ENCODE measurements at places on chromosomes 3 and 15. TPM values are rescaled to one million over a fixed set of nuclear protein-coding genes. Genes with fewer than 3 reads are reported as not detected.

- DNase-seq, result no peak
Measured at GRCh38 chr3:176426371-176426770, 770.9 kb downstream of the TBL1XR1 start.

DNA sequence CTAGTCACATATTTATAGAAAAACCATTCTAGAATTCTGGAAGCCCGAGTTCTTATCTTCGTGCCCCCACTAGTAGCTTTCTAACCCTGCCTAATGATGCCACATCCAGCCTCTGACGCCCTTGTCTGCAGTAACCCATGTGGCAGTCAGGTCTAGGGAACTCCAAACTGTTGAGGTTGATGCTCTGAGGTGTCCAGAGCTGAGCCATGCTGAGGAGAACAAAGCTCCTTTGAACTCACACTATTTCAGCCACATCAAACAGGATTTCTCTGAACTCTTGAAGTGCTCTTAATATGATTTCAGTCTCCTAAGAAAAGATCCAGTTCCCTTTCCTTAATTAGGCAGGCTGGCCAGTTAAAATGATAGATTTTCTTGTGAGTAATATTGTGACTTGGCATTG lies 150.5 kb upstream of the ST8SIA2 start:
- no peak for DNase-seq

DNA sequence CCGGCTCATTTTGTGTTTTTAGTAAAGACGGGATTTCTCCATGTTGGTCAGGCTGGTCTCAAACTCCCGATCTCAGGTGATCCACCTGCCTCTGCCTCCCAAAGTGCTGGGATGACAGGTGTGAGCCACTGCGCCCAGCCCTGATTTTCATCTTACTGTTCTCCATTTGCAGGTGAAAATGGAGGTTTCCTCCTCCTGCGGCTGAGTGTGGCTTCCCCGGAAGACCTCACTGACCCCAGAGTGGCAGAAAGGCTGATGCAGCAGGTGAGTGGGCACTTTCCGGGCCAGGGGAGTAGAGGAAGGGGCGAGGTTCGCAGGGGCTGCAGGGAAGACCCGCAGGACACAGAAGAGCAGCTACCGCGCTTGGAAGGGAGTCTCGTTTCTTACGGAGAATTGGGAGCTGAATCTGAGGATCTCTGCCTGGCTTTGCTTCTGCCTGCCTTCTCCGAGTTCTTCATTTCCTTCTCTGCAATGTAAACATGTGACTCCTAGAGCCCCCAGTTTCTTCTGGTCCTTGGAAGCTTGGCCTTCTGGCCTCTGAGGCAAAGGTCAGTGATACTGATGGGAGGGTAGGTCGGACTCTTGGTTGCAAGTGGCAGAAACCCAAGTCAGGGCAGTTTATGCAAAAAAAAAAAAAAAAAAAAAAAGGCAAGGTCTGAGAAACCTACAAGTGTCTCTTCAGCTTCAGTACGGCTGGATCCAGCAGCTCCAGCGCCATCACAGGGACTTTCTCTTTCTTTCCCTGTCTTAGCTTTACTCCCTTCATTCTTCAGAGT lies 8.9 kb downstream of the MUC20 start:
- DNase-seq, result no peak

DNA sequence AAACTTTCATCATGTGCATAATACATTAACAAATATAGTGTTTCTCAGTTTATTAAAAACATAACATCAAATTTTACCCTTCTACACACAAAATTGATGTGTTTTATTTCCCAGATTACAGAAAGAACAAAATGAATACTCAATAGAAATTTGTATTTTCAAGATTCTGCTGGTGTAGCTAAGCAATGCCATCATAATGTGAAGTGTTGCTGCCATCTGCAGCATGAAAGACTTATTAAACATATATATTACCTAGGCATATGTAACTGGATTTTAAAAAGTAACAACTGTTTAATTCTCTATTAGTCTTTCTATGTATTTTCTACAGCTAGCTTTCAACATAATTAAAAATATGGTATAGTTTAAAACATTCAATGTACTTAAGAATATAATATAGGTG lies 27.5 kb downstream of the PLSCR5 start:
- DNase-seq, result no peak

- no peak for DNase-seq
Measured at GRCh38 chr3:189040656-189041335, 131.0 kb upstream of the TPRG1 start.

DNA sequence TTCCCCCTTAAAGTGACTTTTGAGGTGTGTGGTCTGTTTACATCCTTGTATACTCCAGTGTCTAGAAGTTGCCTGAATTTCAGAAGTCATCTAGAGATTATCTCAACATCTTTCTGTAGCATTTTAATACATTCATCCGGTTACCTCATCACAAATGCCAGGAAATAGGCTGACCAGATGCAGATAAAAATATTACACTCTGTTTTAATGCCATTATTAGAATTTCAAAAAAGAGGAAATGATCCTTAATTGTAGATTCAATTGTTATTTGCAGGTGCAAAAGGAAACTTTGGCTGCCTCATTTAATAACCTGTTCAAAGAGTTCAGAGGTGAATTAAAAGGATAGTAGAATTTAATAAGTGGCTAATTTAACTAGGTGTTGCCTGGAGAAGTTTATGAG lies 290.9 kb downstream of the C3orf38 start:
- no peak for DNase-seq

- peak; percentile 65 for DNase-seq
Measured at GRCh38 chr3:192727032-192727847, at the start of gene FGF12. Gene FGF12 (minus strand): TSS chr3:192727541.

GRCh38 chr15:58548308-58549012 lies 116.7 kb downstream of the LIPC start:
- no peak for DNase-seq

GRCh38 chr15:80992441-80992840 lies 2.8 kb upstream of the MESD start:
- DNase-seq, result no peak

GRCh38 chr3:155757577-155757976 lies 12.7 kb upstream of the PLCH1 start:
- no peak for DNase-seq

GRCh38 chr3:88034491-88035275 lies 24.1 kb downstream of the CGGBP1 start:
- DNase-seq, result no peak

DNA sequence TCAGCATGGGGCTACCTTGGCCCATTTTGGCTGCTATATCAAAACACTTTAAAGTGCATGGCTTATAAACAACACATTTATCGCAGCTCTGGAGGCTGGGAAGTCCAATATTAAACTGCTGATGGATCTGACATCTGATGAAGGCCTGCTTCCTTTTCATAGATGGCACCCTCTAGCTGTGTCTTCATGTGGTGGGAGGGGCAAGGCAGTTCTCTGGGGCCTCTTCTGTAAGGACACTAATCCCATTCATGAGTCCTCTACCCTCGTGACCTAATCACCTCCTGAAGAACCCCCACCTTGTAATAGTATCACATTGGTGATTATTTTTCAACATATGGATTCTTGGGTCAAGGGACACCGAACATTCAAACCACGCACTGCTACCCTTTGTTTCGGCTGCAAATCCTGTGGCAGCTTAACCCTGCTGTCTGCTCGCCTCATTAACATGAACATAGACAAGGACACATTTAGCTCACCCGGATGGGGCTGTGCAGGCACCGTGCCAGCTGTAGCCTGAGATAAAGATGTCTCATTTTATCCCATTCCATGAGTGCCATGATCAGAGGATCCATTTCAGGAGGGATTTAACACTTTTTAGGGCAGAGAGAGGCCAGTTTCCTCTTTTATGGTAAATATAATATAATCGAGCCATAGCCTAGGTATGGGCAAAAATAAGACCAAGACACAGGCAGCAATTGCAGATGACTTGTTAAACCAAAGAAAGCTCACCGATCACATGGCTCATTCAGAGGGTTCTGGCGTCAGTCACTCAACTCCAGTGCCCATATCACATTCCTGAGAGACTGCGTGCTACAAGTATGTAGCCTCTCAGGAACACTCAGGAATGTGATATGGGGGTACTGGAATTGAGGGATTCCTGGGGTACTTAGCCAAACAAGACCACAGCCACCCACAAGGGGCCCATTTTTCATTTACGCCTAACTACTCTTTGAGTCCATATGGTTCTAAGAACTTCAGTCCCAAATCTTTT lies 251.1 kb upstream of the ST8SIA2 start:
- no peak for DNase-seq

DNA sequence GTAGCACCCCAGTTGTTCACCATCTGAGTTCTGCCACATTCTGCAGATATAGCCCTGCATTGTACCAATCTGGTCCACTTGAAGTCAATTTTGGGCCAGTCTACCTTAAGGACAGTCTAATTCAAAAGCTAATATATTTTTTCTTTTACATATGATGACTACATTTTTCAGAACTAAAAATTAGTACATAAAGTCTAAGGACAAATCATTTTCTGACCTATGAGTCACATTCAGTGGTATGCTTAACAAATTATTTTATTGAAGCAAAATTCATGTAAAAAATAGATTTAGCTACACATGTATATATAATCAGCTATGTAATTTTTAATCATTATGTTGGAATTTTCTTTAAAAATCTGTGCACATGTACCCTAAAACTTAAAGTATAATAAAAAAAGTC lies 52.1 kb upstream of the IL12A start:
- no peak for DNase-seq

DNA sequence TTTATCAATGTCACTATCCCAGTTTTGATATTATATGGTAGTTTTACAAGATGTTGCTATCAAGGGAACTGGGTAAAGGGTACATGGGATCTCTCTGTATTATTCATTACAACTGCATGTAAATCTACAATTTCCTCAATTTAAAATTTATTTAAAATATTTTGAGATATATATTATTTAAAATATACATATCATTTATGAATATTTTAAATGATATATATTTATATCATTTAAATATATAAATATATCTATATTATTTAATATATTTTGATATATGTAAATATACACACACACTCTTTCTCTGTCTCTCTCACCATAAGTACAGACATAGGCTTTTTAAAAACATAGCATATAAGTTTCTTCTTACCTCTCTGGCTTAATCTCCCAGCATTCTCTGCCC lies 104.7 kb downstream of the TP63 start:
- no peak for DNase-seq

GRCh38 chr3:185930393-185931107 lies 7.3 kb downstream of the TRA2B start:
- DNase-seq, result no peak

DNA sequence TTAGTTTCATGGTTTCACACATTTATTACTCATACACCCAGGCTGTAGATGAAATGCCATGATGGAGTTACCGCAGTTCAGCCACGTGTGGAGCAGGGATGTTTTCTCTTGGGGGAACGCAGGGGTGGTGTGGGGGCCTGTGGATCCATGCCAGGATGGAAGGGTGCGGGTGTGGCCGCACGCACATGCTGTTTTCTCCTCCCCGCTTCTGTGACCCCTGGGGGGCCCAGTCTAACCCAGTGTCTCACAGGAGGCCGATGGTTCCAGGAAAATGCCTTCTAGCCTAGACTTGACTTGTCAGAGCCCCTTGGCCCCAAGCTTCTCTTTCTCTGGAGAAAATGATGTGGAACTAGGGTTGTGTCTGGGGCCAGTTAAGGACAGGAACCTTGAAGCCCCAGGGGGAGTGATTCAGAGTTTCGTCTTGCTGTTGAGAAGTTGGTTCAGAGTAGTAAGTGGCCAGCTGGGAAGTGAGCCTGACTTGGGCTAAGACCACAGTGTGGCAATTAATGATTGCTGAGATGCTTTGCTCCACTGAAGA lies 240.4 kb upstream of the BHLHE40 start:
- no peak for DNase-seq

DNA sequence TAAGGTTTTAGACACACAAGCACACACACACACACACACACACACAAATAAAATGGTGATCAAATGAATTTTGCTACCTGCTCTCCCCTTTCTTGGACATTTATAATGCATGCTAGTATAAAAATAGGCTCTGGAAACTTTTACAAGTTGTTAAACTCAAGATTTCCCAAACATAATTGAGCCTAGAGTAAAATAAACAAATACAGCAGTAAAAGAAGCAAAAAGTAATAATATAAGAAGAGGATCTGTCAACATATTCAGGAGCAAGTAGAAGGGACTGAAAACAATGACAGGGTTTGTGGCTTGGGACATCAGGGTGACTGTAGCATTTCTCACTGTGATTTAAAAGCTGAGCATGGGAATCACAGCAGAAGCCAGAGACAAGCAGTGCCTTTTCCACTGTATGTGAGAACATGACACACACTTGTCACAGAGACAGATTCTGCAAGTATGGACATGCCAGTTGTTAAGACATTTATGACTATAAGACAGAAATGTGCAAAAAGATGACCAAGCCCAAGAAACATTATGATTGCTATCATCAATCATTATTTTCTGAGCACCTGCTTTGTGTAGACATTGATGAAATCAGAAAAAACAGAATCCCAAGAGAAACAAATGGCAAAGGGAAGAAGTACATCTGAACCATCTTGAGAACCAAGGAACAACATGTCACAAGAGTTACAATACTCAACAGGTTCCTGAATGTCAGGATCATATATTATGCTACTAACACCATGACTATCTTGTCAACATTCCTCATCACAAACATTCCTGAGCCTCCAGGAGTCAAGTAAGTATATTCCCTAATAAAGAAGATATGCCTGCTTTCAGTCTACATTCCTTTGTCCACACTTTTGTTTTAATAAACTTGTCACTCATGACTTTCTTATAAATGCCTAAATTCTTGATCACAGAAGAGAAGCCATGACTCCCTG lies 7.1 kb downstream of the THRB start:
- no peak for DNase-seq

GRCh38 chr15:69760890-69761568 lies 308.4 kb downstream of the RPLP1 start:
- peak; percentile 57 for DNase-seq

SV2B gene
- total RNA-seq, result 3.9 TPM

IGF2BP2 gene
- total RNA-seq, result 5.3 TPM

SLC22A13 gene
- total RNA-seq, result 0.64 TPM

TMC3 gene
- not detected for total RNA-seq

ABI3BP gene
- 6.9 TPM for total RNA-seq

KLHL40 gene
- 281 TPM for total RNA-seq

THRB gene
- total RNA-seq, result 31.4 TPM

CHRFAM7A gene
- 0.13 TPM for total RNA-seq

TGFBR2 gene
- total RNA-seq, result 46.5 TPM

CATSPER2 gene
- 1.1 TPM for total RNA-seq
